NCI-H510A (cell line): ENCODE measurements at places on chromosomes 4 and X.
A peak's percentile ranks its signal among the peaks of the same experiment; 100 is the strongest.

GRCh38 chr4:14787894-14788293 is 214.4 kb upstream of the CPEB2 start:
- DNase-seq = no peak

GRCh38 chrX:123454712-123455431 is 270.8 kb downstream of the GRIA3 start:
- no peak for DNase-seq

DNA sequence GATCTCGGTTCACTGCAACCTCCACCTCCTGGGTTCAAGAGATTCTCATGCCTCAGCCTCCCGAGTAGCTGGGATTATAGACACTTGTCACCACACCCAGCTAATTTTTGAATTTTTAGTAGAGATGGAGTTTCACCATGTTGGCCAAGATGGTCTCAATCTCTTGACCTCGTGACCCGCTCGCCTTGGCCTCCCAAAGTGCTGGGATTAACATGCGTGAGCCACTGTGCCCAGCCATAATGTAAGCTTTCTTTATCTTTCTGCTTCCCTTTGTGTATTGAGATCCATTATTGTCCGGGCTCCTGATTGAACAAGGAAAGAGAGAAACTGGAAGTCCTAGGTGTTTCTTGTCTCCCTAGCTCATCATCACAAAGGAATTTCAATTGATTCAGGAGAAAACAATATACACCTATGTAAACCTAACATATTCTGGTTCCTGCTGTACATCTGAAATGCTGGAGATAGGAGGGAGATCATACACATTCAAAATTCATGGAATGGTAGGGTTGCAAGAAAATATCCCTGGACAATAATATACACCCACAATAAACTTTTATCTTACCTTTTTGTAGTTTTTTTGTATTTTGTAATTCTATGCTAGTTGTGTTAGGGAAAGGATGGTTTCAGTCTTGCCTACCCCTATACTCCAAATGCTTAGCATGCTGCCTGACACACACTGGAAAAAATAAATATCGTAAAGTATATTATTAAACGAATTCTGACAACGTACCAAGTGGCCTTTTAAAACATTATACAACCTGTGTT is 194.4 kb upstream of the HS3ST1 start:
- no peak for DNase-seq

DNA sequence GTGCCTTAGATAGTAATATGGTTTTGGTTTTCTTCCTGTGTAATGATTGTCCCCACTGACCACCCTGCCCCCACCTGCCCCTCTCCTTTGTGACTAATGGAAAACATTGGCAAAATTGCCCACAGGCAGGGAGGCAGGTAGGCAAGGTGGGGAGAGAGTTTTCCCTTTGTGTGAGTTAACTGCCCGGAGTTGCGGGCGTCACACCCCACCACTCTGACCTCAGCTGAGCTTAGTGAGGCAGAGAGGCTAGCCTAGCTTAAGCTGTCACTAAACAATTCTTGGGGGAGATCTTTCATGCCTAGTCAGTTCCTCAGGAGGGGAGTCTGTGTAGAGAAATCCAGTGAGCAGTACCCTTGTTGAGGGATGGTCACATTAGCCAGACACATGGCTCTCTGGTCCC is 245.3 kb downstream of the BCOR start:
- no peak for DNase-seq

DNA sequence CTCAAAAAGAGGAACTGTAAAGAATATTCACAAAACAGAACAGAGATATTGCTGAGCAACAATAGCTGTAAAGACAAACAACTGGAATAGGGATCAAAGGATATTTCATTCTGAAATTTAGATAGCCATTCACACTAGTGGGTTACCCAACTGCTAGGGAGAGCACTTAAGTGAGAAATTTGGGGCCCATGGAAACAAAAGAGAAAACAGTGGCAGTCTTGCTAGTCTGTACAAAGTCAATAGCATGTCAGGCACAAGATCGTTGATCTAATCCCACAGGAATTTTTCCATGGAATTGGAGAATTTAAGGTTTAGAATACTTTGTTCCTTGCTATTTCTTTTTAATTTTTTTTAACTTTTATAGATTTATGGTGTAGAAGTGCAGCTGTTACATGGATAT is 467.0 kb downstream of the PCDH18 start:
- no peak for DNase-seq

GRCh38 chr4:152009983-152010709 is 249.3 kb upstream of the GATB start:
- DNase-seq = no peak

- DNase-seq = no peak
These were observed 233.6 kb upstream of the DIPK2B start for GRCh38 chrX:45434231-45434630.

GRCh38 chr4:6761649-6762615 is 20.6 kb upstream of the KIAA0232 start:
- DNase-seq = no peak

DNA sequence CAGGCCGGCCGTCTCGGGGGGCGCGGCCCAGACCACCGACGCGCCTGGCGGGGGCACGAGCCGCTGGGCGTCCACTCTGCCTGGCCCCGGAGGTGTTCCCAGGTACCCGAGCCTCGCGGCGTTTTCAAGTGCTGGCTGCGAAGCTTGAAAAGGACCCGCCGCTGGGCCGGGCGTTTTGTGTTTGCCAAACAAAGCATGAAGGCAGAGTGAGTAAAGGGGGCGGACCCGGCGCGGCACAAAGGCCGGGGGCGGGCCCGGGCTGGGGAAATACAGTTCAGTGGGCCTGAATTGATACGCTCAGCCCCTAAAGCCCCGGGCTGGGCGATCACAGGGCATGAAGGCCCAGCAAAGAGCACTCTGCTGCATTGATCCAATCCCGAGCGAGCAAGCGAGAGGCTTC is 65.4 kb downstream of the SOX3 start:
- no peak for DNase-seq

- no peak for DNase-seq
These were observed 59.6 kb upstream of the MAMLD1 start for GRCh38 chrX:150303386-150304097.

DNA sequence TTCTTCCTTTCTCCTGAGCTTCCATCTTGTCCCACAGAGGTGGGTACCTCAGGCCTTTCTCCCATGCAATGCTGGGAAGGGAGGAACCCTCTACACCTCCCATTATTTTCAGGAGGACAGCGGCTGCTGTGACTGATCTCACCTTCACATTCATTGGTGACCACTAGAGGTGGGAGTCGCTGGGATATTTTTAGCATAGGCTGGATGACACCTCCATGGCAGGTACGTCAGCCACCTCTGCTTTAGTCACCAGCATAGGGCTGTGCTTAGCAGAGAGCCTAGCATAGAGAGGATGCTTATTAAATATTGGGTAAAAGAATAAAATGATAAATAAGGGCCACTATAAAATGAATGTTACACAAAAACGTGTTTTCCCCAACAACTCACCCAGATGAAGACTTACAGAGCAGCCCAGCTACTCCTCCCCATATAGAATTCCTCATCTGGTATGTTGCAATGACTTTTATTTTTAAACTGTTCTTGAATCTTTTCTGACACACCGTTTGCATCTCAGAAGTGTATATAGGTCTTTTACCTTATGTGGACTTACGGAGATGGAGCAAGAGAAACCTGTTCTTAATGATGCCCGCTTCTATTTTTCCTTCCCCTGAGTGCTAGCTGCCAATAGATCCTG is 60.9 kb upstream of the SORBS2 start:
- DNase-seq = no peak

DNA sequence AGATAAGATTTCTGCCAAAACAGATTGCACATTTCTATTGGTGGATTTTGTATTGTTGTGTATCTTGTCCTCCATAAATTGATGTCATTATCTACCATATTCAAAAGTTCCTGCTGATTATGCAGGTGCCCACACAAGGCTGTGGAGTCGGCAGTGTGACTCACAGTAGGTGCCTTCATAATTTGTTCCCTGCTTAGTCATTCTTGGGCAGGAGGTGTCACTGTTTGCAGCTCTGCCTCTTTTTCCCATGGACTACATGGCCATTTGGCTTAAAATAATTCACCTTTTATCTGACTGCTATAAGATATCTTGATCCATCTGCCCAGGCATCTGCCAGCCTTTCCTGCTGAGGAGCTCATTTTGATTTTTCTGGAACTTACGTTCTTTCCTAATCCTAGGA is 33.6 kb upstream of the ENPEP start:
- no peak for DNase-seq

- no peak for DNase-seq
These were observed 300.8 kb downstream of the ADGRL3 start for GRCh38 chr4:61500883-61501282.

- no peak for DNase-seq
These were observed 260.6 kb downstream of the TRIML1 start for GRCh38 chr4:188399834-188400233.

DNA sequence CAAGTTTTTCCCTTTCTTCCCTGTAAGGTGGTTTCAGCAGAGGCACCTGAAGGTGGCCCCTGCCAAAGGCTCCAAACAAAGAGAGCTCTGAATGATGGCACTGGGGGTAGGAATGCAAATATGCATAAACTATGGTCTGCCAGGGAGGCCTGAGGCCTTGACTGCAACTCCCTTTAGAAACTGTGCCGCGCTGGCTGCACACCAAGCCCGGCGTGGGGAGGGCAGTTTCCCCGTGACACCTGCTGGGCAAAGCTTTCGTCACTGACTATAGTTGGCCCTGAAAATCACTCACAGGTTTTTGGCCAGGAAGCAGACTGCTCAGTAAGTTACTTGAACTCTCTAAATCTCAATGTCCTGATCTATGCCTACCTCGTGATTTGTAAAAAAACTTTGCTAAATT is 97.8 kb upstream of the ATOH1 start:
- DNase-seq = no peak

DNA sequence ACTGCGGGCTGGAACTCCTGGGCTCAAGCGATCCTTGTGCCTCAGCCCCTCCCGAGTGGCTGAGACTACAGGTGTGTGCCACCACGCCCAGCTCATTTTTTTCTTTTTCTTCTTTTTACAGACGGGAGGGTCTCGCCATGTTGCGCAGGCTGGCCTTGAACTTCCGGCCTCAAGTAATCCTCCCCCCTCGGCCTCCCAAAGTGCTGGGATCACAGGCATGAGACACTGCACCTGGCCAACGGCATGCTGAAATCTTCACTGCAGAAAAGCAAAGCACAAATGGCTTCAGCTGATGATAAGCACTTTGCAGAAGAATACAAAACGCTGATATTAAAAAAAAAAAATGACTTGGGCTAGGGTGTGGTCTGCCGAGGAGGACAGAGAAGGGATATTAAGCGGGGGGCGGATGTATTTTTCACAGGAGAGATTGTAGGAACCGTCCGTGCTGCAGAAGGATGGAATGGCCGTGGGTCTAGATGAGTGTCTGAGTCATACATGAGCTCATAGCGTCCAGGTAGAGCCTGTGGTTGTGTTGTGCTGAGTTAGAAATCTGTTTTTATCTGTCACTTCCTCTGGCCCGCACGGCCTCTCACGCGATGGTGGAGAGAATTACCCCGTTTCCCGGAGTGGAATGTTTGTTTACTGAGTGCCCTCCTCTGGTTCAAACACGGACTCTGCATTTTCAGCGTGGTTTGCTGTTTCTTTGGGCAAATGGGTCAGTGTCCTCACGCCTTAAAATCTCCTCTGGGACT is 8.5 kb upstream of the AKAP17A start:
- no peak for DNase-seq

- DNase-seq = no peak
These were observed 55.9 kb upstream of the LEF1 start for GRCh38 chr4:108224611-108225053.

GRCh38 chrX:16743604-16744325 is 24.4 kb downstream of the SYAP1 start:
- DNase-seq = no peak

DNA sequence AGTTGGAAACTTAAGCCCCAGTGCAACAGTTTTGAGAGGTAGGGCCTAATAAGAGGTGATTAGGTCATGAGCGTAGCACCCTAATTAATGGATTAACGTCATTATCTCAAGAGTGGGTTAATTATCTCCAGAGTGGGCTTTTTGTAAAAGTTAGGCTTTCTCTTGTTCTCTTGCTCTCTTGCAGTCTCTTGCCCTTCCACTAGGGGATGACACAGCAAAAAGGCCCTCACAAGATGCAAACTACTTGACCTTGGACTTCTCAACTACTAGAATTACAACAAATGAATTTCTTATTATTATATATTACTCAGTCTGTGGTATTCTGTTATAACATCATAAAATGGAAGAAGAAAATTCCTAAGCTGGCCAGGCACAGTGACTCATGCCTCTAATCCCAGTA is 22.1 kb upstream of the NDST3 start:
- no peak for DNase-seq

- no peak for DNase-seq
These were observed 432.6 kb downstream of the INPP4B start for GRCh38 chr4:142413485-142413884.

DNA sequence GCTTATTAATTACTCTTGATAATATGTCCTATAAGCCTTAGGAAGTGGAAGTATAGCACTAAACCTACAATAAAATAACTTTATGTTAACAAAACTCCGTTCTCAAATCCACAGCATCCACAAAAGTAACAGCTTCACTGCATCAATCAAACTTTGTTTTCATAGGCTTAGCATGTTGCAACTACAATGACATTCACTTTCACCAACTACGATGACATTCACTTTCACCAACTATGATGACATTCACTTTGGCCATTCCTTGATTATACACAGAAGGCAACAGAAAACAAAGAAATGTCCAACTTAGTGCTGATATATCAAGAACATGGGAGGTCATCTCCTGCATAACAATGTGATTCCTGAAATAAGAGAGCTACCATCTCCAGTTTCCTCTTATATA is 44.3 kb downstream of the FBXL5 start:
- no peak for DNase-seq

GRCh38 chr4:67204441-67204840 is 340.9 kb downstream of the CENPC start:
- peak; percentile 32 for DNase-seq

DNA sequence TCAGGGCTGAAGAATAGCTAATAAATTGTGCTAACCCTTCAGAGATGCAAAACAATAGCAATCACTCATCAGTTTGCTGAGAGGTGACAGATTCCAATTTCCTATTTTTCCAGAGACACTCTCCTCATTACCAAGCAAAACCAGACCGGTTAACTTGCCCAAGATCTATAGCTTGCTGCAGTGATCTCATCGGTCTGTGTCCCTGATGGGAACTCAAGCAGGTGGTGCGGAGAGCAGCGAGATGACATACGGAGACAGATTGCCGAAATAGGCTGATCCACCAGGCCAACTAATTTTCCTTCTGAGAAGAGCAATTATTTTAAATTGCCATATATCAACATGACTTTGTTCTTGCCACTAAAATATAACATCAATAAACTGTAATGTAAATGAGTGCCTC is 10.5 kb upstream of the DCHS2 start:
- no peak for DNase-seq

DNA sequence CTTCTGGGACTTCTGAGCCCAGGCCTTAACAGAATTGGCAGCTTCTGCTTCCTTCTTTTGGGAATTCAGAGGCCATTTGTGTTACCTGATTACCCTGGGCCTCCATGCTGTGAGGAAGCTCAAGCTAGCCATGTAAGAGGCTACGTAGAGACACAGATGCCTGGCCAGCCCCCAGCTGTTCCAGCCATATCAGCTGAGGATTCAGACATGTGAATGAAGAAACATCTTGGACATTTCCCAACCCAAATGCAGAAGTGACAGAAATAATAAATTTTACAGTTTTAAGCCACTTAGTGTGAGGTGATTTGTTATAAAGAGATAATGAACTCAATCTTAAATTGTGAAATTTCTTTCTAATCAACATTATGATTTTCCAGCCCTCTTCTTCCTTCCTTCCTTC is 18.7 kb upstream of the ZNF827 start:
- DNase-seq = no peak
